Eye (tissue), 1 donor: ENCODE measurements at places on chromosomes 3 and 15.

- no peak for DNase-seq
These were observed 913 bp downstream of the FAM174B start for GRCh38 chr15:92654662-92655061.

DNA sequence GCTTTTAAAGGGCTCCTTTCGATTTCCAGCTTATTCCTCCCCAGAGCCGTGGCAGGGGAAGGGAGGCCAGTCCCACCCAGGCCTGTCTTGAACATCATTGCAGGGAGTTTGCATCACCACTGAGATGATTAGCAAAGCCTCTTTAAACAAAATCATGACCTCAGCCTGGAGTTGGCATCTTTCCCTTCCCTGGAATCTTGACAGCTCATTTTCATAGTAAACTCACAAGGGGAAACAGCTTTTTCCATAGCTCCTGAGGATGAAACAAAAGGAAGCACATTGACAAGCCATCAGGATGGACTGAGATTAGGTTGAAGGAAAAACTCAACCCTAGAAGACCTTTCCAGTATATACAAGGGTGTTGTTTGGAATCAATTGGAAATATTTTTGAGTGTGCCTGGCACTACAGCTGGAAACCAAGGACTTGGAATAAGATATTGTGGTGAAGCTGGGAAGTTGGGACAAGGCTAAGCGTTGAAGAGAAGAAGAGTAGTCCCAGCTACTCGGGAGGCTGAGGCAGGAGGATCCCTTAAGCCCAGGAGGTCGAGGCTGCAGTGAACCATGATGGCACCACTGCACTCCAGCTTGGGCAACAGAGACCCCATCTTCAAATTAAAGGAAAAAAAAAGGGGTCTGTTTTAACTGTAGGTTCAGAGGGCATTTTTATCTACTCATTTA, 3.1 kb upstream of the LARP6 start:
- DNase-seq, result peak; percentile 84

GRCh38 chr15:98413933-98414546, 234.3 kb upstream of the IGF1R start:
- peak; percentile 45 for DNase-seq

DNA sequence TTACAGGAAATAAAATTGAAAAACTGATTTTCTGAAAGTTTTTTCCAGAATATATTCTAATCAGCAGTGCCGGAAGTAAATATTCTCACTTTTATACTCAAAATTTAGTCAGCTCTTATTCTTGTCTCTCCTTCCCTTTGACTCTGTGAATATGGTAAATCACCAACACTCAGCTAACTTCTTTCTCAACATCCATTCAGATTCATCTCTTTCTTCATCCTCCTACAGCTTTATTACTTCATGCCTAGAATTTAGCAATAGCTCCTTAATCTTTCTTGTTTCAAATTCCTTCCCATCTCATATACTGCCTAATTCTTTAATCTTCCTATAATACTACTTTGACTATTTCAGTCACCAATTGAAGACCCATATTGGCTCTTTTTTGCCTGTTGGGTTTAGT, 67.9 kb downstream of the FGF7 start:
- no peak for DNase-seq

DNA sequence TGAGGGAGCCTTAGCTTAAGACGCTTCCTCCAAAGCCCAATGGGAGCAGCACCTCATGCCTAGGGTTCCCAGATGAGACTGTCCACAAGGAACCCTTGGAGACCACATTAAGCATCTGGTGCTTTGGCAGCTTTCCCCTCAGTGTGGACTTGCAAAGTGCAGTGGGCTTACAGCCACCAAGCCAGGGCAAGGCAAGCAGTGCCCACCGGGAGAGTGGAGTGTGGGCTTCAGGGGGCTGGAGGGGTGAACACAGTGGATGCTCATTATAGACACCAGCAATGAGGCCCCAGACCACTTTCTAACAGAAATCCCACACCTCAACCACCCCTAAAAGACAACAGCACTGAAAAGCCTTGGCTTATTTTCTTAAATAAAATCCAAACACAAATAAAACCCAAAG, 9.1 kb upstream of the MUSTN1 start:
- no peak for DNase-seq

DNA sequence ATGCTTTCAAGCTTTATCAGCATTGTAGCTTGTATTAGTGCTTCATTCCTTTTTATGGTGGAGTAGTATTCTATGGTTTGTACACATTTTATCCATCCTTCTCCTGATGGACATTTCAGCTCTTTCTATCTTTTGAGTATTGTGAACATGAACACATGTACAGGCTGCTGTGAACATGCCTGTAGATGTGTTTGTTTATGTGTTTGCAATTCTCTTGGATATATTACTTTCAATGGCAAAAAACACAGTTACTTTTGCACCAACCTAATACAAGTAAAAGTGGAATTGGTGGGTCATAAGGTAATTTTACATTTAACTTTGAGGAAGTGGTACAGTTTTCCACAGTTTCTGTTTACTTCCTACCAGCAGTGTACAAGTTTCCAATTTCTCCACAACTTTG, 180.4 kb downstream of the FNDC3B start:
- no peak for DNase-seq

DNA sequence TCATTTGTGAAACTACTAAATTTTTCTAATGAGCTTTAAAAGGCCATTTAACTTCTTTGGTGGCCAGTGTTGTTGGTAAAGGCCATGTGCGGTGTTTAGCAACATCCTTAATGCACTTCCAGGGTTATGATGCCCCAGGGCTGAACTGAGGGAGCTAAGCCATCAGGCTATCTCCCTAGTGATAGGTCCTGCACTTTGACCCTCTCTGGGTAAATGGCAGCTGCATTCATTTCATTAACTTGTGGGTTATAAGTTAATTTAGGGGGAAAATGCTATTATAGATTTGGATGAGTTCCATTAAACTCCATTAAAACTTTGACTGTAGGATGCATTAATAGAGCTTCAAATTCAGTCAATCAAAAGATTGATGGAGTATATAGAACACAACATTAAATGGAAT, 366.7 kb upstream of the ZNF717 start:
- no peak for DNase-seq

DNA sequence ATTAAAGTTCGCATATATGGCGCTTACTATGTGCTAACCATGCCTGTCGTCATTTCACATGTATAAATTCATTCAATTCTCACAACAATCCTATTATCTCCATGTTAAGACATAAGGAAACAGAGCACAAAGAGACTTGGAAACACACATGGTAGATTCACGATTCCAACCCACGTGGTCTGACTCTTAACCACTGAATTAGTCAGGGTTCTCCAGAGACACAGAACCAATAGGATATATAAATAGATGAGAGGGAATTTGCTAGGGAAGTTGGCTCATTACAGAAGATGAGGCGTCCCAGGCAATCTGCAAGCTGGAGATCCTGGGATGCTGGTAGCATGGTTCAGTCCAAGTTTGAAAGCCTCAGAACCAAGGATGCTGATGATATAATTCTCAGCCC, 765.3 kb downstream of the TBL1XR1 start:
- no peak for DNase-seq

DNA sequence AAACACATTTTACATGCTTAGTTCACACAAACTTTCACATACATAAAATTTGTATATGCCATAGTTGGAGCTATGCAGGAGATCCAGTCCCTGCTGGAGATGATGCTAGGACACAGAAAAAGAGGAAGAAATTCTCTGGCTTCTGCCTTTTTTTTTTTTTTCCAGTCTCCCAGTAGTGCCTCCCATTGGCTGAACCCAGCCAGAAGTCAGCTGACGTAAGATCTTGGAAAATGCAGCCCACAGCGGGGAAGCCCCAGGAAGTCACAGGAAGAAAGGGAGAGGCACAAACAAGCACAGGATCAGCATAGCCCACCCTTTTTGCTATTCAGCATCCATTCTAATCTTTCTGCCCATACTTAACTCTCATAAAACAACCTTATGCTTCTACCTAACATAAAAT, 38.5 kb downstream of the SCN11A start:
- DNase-seq, result no peak

- no peak for DNase-seq
These were observed 52.5 kb downstream of the LRRN1 start for GRCh38 chr3:3851621-3852323.

DNA sequence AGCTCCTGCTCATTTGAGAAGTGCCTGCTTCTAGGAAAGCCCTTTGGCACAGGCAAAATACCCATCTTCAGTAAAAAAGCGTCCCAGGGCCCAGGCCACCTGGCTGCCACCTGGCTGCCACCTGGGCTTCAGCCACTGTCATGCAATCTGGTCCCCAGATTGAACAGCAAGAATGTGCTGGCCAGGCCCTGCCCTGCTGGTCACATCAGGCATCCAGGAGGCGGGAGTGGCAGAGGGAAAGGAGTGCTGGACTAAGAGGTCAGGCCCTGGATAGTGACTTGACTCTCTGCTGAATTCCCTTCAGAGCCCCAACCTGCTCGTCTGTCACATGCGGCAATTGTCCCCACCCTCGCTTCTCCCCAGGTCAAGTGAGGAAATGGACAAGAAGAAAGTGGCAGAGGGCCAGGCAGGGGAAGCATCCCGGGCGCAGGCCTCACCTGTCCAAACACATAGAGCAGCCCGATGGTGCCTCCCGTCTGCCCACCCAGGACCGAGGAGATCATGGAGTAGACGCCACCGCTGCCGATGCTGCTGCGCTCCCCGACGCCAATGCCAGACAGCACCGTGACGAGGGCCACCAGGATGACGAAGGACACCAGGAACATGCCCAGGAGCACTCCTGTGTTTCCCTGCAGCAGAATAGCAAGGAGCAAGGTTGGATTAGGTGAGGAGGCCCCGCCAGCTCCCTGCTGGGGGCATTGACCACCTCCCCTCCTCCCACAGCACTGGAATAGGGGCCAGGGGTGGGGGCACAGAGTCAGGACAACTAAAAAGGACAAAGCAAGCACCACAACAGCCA, 25.5 kb downstream of the SLC12A8 start:
- no peak for DNase-seq

GRCh38 chr3:95797081-95797480, 1017.3 kb upstream of the EPHA6 start:
- no peak for DNase-seq

DNA sequence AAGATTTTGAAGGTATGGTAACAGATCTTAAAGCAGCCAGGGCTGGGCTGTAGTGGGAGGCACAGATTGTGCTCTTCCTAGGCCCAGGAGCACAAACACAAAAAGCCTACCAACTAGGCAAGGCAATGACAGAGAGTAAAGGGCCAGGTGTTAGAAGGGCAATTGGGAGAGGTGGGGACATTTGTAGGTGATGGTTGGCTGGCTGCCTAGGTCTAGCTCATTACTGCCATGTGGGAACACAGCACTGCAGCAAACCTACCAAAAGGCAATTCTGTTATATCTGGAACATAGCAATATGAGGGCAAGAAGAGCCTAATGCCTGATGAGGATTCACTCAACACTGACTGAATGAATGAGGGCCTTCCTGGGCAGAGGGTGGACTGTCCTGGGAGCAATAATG, 30.4 kb downstream of the ARHGEF3 start:
- no peak for DNase-seq

GRCh38 chr3:106161246-106161645, 292.4 kb upstream of the CBLB start:
- DNase-seq, result no peak

DNA sequence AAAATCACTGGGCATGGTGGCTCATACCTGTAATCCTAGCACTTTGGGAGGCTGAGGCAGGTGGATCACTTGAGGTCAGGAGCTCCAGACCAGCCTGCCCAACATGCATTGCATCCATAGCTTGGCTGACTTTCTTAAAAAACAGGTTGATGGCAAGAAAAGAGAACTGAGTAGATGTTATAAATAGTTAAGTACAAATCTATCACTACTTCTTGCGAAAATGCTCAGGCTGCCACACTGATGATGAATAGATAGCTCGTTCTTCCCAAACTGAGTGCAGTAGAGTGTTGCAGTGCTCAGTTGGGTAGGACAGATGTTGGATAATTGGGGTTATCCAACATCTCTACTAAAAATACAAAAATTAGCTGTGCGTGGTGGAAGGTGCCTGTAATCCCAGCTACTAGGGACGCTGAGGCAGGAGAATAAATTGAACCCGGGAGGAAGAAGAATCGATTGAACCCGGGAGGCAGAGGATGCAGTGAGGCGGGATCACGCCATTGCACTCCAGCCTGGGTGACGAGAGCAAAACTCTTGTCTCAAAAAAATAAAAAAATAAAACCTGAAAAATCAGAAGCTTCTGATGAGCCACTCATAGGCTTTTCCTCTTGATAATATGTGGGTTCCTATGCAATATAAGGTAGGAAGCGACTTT, 1.2 kb downstream of the BTLA start:
- DNase-seq, result no peak

DNA sequence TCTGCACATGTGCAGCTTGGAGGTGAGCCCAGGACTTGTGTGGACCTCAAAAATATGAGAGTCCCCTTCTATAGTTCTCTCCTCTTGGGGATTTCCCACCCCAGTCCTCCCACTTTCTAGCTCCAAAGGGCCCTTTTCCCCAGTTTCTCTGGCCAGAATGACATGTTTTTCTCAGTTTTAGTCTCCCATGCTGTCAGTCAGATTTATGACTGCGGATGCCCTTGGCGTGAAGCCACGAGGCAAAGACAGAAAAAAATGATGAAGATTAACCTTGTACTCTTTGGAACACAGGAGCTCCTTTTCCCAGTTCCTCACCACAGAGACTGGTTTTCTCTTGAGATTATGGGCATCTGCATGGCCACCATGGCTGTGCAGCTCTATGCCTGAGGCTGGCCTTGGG, 72.0 kb upstream of the TTBK2 start:
- no peak for DNase-seq

DNA sequence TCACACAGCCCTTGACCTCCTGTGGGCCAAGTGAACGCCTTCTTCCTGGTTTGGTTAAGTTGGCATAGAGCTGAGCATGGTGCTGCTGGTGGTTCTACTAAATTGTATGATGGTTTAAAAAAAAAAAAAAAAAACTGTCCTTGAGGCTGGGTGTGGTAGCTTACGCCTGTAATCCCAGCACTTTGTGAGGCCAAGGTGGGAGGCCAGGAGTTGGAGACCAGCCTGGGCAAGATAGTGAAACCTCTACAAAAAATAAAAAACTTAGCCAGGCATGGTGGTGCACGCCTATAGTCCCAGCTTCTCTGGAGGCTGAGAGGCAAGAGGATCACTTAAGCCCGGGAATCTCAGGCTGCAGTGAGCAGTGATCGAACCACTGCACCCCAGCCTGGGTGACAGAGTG, 58.9 kb upstream of the FLNB start:
- DNase-seq, result no peak

DNA sequence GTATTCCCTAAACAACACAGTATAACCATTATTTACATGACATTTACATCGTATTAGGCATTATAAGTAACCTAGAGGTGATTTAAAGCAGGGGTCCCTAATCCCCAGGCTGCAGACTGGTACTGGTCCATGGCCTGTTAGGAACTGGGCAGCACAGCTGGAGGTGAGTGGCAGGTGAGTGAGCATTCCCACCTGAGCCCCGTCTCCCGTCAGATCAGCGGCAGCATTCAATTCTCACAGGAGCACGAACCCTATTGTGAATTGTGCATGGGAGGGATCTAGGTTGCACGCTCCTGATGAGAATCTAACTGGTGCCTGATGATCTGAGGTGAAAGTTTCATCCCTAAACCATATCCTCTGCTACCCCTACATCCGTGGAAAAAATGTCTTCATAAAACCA, 138.2 kb downstream of the ATP10A start:
- DNase-seq, result no peak

- DNase-seq, result no peak
These were observed 5.3 kb upstream of the CRABP1 start for GRCh38 chr15:78334845-78335244.

- peak; percentile 52 for DNase-seq
These were observed 115.6 kb downstream of the SENP2 start for GRCh38 chr3:185701611-185702261.

GRCh38 chr15:36814708-36815107, 235.3 kb downstream of the CDIN1 start:
- no peak for DNase-seq

- DNase-seq, result no peak
These were observed 84.3 kb upstream of the ZNF385D start for GRCh38 chr3:21835264-21835663.

- DNase-seq, result no peak
These were observed 42.7 kb downstream of the SMAD6 start for GRCh38 chr15:66744610-66745279.
